Upper lobe of right lung (tissue), 1 donor: ENCODE measurements at places on chromosomes 5 and 9. TPM values are rescaled to one million over a fixed set of nuclear protein-coding genes. Genes with fewer than 3 reads are reported as not detected.
A peak's percentile ranks its signal among the peaks of the same experiment; 100 is the strongest.

GRCh38 chr5:151014680-151015343, 5.6 kb upstream of the GPX3 start:
- DNase-seq = no peak

DNA sequence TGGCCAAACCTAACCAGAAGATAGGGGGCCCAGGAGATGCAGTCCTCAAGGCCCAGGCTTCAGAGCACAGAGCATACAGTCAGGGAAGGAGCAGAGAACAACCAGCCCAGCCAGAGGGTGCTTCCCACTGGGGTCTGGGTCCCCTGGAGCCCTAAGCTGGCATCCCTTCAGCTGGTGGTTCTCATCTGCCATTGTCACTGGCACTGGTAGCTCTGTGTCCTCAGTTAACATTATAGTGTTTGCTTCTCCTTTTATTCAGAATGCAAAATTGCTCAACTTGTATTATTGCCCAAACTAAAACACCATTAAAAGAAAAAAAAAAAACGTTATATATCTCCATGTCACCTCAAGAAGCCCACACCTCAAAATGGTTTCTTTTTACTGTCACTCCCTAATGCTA, 219.2 kb downstream of the ENC1 start:
- no peak for DNase-seq

Gene KLF4
- 143 TPM for total RNA-seq

DNA sequence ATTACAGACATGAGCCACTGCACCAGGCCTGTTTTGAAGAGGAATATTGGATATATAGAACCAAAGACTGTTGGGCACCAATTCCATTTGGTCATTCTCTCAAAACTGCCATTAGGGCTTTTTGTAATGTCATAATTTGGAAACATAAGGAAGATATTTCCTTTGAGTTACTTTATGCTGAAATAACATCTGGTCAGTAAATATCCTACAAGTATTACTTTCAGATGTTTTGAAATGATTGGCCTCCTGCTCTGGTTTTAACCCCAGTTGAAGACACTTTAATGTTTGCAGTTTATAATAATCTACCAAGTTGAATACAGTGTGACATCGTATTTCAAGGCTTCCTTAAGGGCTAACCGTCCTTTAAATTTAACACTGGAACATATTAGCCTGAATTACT, 33.6 kb downstream of the LRRTM2 start:
- no peak for DNase-seq

DNA sequence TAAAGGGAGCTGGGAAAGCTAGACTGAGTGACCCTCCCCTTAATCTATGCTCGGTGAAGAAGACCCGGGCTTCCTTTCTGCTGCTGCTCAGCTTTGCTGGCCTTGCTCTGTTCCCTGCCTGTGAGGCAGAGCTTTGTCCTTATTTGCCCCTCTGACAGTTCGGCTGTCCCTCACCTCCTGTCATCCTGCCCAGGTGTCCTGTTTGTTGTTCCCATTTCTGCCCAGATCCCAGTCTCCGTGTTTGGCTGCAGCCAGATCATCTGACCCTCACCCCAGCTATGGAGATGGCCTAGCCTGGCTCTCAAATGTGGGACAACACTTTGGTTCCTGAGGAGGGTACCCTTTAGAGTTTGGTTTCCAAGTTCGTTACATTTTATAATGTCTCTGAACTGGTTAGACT, 20.2 kb downstream of the OTULIN start:
- DNase-seq = no peak

Gene SAXO1
- 0.12 TPM for total RNA-seq

- DNase-seq = no peak
Observed at GRCh38 chr9:88905506-88905905, 85.8 kb upstream of the S1PR3 start.

Gene GABRA1
- not detected for total RNA-seq

- DNase-seq = no peak
Observed at GRCh38 chr9:5787220-5787619, 45.7 kb downstream of the ERMP1 start.

- peak; percentile 93 for DNase-seq
Observed at GRCh38 chr5:112228667-112229066, 190.4 kb downstream of the EPB41L4A start.

Gene TMEM171
- 0.43 TPM for total RNA-seq

- DNase-seq = no peak
Observed at GRCh38 chr9:3473405-3473804, 52.4 kb downstream of the RFX3 start.

Gene TAL2
- total RNA-seq = not detected

GRCh38 chr9:126700296-126700695, 86.6 kb downstream of the LMX1B start:
- DNase-seq = peak; percentile 52

GRCh38 chr9:81293651-81294050, 395.7 kb downstream of the TLE1 start:
- no peak for DNase-seq

DNA sequence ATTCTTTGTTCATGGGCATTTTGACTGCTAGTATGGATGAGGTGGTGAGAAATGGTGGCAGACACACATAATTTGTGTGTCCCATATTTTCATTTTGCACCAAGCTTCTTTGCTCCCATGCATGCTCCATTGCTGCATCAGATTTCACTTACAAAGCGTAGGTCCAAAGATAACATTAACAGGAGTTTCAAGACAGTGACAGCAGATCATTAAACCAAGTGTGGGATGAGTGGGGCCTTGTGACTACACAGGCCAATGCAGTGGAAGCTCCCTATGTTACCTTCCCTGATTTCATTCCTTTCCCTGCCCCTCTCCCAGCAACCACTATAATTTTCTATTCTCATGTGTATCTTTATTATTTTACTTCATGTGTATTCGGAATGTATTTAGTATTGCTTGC, 142.0 kb downstream of the AOPEP start:
- no peak for DNase-seq

DNA sequence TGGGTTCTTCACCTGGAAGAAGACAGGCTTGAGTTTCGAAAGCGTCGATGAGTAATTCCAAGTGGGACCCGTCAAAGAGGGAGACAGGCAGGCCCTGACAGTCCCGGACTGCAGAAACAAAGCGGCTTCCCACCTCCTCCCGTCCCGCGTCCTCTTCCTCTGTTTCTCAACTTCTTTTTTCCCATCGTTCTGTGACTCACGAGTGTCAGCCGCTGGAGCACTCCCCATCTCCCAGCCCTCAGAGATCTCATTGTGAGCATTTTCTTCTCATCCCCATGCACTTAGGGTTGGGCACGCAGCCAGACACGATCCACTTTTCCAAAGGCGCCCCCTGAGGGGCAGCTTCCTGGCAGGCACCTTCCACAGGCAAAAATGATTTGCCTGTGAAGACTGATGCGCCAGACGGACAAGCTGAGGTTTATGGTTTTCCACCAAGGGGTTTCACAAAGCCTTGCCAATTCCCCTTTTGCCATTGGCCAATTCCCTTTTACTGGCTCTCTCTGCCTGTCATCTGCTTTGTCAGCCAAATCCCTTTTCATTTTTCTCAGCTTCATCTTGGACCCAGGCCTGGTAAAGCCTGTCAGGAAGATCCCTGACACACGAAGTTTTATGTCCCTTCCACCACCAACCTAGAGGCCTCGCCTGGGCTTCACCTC, 86.5 kb upstream of the ANKRD55 start:
- DNase-seq = no peak

GRCh38 chr5:7849681-7850394, 1.1 kb downstream of the CFAP90 start:
- DNase-seq = peak; percentile 60

DNA sequence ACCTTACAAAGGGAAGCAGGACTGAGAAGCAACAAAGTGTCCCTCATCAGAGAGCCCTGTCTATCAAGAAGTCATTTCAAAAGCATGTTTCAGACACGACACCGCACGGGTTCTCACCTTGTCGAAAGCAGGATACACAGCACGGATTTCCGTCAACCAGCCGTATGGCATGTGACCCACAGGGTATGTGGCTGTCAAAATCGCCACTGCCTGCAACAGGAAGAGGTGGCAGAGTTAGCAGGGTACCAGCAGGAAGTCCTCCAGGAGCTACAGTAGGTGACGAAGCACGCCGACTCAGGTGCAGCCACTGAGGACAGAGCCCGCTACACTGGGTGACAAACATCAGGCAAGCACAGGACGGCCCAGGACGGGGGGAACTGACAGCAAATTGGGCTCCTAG, 81.2 kb downstream of the OTULIN start:
- no peak for DNase-seq

GRCh38 chr5:100595152-100595811, 60.1 kb downstream of the FAM174A start:
- no peak for DNase-seq

DNA sequence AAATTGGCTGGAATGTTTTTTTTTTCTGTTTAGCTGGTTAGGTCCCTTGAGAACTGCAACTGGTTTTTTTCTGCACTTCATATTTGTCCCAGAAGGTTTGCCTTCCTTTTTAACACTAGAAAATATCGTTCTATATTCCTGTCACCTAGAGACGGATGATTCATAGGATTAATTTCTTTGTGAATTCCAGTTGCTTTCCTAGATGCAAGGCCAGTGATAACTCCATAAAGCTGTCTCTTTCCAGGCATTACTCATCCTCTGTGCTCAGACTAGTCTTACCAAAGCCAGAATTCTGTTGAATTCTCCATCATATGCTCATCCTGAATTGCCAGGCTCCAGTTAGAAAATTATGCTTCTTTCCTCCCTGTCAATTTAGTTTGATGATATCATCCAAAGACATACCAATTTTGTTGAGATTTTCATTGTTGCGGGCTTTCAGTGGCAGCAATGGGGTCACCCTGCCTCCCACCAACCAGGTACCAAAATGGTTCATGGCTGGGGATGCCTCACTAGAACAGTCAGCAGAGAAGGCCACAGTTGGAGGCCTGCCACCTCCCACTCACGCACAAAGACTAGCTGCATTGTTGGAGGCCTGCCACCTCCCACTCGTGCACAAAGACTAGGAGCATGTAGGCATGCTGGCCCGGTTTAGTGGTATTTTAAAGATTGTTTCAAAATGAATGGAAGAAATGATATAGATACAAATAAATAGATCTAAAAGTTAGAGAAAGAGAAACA, 8.5 kb downstream of the BAAT start:
- no peak for DNase-seq

Gene MAP1B
- total RNA-seq = 20.5 TPM

Gene C9
- not detected for total RNA-seq

- no peak for DNase-seq
Observed at GRCh38 chr5:14617441-14617840, 35.8 kb downstream of the OTULINL start.

- DNase-seq = no peak
Observed at GRCh38 chr9:133080161-133080560, 18.4 kb downstream of the CEL start.

Gene EPB41L4A
- 35.2 TPM for total RNA-seq

DNA sequence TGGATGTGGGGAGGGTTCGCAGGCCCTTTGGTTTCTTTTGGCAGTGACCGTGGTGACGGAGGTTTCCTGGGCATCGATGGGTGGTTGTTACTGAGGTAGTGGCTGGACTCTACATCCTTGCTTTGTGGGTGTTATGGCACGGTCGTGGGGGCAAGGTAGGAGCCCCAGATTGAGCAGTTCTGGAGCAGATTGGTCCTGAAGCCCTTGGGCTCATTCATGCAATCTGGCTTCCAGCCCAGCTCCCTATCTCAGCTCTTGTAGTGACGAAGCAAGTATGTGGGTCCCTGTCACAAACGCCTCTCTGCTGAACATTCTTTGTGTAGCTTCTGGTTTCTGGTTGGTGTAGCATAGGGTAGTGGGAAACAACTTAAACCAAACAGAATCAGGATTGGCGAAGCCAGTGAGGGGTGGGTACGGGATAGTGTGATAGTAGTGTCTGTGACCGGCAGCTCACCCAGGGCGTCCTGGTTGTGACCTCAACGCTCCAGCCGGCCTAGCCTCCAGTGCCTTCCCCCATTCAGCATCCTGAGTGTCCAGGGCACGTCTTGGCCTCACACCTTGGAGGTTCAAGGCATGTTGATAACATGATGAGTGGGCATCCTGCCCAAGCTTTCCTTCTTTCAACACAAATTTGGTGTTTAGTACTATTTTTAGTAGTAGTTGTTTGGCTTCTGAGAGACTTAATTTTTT, 2.9 kb downstream of the NDUFS6 start:
- DNase-seq = peak; percentile 26

GRCh38 chr5:32445831-32446614, 1.5 kb upstream of the ZFR start:
- no peak for DNase-seq
